ENCODE measurements at places on chromosomes 6 and 20.
A peak's percentile ranks its signal among the peaks of the same experiment; 100 is the strongest.

DNA sequence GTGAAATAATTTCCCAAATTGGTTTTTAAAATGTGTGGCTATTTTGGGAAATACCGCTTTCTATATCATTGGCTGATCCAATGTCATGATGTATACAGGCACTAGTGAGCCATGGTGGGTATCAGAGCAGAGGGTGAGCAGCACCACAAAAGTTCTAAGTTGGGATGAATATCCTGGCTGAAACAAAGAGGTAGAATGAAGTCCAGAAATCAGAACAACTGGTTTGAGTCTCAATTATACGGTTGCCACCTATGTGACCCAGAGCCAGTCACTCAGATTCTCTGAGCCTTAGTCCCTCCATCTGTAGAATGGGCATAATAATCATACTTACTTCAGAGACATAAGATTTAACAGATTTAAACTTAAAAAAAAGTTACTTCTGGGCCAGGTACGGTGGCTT, 172.3 kb downstream of the ZFP64 start:
- DNase-seq: no peak

GRCh38 chr6:119162134-119162775, 83.8 kb upstream of the FAM184A start:
- DNase-seq: no peak

DNA sequence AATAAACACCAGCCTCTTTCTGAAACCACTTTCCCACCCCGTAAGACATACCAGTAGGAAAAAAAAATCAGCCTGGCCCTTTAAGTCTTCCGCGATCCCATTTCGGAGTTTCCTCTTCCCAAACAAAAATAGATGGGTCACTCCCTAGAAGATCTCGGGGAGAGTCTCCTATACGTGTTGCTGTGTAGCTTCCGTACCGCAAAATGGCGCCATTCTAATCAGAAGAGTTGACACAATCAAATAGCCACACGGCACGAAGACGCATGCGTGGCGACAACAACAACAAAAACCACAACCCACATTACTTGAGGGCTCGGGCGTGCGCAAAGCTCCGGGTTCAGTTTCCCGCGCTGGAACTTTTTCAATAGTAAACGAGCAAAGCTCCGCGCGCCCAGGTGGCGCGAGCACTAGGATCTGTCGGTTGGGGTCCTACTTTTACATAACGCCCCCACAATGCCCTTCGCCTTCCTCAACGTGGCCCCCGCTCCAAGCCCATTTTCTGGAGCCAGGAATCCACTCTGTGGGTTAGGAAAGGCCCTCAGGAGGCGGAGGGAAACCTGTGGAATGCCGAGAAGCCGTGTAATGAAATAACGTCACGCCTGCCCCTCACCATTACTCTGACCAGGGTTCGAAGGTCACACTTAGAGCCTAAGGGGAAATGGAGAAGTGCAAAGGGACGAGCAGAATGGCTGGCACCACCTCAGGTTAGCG, at the start of gene GPANK1:
Gene GPANK1 (minus strand): TSS at position 208 of the 711 bp plus-strand sequence. CDS start 519 bp downstream, outside the sequence.
- DNase-seq: peak; percentile 99

GRCh38 chr20:60332523-60332922, 374.3 kb downstream of the CDH26 start:
- no peak for DNase-seq

GRCh38 chr6:112511441-112511840, 164.3 kb downstream of the RFPL4B start:
- DNase-seq: no peak

DNA sequence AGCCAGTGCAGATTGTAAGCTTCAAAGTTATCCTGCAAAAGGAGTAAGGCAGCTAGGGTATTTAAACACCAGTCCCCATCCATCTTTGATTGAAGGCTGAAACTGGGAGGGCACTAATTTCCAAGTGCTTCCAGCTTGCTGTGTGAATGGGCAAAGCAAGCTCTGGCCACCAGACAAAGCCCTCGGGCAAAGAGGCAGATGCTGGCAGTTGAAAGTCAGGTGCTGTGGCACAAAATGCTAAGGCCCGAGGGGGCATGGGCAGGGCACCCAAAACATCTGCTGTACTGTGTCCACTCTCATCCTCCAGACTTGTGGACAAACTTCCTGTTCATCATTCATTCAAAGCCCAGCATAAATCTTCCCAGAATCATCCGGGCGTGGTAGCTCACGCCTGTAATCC, 62.9 kb downstream of the TRMT6 start:
- no peak for DNase-seq

- DNase-seq: no peak
These were observed 35.1 kb downstream of the NFATC2 start for GRCh38 chr20:51507216-51508036.

- DNase-seq: no peak
These were observed 31.8 kb upstream of the RALGAPA2 start for GRCh38 chr20:20744170-20744725.

GRCh38 chr20:60078351-60079250, 120.4 kb downstream of the CDH26 start:
- DNase-seq: no peak

- no peak for DNase-seq
These were observed 62.9 kb upstream of the MYB start for GRCh38 chr6:135118134-135118730.

Measured in cerebellar cortex (tissue), 1 donor.